Activated naive CD8-positive, alpha-beta T cell treated with anti-CD3 and anti-CD28 coated beads, Interleukin-2, amount 10 ng/mL, durations not matched to agents 7 days and 5 days (primary cell): ENCODE measurements at places on chromosomes 16 and 17.
A peak's percentile ranks its signal among the peaks of the same experiment; 100 is the strongest.

- no peak for DNase-seq
Observed at GRCh38 chr16:4180511-4180910, 61.4 kb downstream of the SRL start.

- peak; percentile 41 for DNase-seq
Observed at GRCh38 chr17:57946798-57947358, 8.3 kb downstream of the CUEDC1 start.

GRCh38 chr17:81135505-81136278 is 29.6 kb upstream of the PVALEF start:
- DNase-seq = no peak

DNA sequence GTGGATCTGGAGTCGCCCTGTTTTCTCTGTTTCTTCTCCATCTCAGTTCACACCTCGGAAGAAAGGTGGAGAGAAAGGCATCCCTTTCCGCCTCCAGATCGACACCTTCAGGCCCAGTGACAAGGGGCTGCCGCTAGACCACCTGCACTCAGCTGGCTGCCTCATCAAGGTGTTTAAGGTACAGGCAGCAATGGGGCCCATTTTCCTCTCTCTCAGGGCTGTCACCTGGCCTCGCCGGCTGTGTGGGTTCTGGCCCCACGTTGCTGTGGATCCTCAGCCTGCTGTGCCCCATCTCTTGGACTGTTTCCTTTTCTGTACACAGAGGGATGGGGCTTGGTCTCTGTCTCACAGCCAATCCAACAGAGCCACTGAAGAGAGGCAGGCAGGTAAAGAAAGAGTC is 17.4 kb upstream of the STAC2 start:
- DNase-seq = no peak

- DNase-seq = no peak
Observed at GRCh38 chr17:71234349-71234748, 886.5 kb upstream of the SOX9 start.

GRCh38 chr17:81966343-81967243 is 5.6 kb upstream of the NOTUM start:
- DNase-seq = no peak

- DNase-seq = no peak
Observed at GRCh38 chr17:12730931-12731521, 58.3 kb upstream of the ARHGAP44 start.

DNA sequence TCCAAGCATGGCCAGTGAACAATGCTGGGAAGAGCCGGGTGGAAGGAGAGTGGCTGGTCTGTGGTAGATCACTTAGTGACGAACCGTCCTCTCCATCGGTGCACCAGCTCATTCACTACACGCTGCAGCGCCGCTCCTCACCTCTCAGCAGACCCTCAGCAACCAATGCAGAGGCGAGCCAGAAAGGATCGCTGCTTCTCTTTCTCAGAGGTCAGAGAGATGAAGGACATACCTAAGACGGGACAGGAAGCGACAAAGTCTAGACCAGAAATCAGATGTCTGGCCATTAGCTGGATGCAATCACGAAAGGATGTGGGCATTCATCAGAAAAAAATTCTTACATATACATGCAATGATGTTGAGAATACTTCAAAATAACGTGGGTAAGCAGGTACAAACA is 26.9 kb downstream of the NSMCE1 start:
- no peak for DNase-seq

DNA sequence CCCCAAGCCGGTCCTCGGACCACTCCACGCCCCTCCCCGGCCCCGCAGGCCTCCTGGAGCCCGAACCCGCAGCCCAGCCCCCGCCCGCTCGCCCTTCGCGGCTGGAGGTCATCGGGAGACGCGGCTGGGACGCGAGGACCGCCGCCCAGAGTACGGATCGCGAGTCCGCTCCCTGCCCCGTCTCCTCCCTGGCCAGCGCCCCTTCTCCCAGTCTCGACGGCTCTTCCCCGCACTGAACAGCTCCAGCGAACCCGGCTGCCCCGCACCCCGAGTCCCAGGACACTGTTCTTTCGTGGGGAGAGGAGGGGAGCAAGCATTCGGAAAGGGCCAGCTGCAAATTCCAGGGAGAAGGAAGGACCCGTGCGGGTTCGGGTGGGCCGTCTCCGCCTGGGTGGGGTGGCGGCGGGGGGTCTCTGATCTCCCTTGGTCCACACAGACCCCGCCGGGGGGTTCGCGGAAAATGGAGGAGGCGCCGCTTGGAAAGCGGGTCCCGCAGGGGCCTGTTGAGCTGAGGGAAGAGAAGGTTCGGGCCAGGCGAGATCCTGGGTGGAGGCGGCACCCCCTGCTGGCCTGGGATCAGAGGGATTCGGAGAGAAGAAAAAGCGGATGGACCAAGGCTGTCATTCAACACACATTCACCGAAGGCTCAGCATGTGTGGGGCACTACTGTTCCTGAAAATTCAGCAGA is 632 bp upstream of the RTN4RL1 start:
- DNase-seq = peak; percentile 59

DNA sequence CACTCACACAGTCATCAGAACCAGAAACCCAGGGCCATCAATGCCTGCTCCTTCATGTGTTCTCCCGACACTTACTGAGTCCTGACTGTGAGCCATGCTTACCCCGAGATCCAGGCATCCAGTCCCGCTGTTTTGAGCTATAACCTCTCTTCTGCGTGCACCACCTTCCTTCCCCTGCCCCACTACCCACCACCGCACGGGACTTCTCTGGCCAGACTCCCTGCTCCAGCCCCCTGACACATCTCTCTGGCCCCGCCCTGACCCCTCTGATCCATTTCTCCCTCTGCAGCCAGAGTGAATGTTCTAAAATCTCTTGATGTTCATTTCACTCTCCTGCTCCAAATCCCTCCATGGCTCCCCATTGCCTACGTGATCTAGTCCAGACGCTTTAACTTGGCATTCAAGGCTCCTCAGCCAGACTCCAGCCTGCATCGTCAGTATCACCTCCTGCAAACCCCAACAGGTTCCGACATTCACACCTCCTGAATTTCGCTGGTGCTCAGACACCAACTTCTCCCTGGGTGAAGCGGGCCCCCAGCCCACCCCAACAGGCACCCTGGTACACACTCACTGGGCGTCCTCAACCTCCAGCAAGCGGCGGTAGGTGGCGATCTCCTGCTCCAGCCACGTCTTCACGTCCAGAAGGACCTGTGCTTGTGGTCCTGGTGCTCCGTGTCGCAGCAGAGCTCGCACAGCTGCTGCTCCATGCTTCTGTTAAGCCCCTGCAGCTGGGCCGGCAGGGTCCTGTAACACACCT is 3.1 kb upstream of the KRT17 start:
- DNase-seq = no peak

GRCh38 chr16:61564716-61565115 is 471.5 kb downstream of the CDH8 start:
- no peak for DNase-seq

- no peak for DNase-seq
Observed at GRCh38 chr16:20910781-20911321, 10.3 kb downstream of the LYRM1 start.

GRCh38 chr16:5188318-5188988 is 90.9 kb upstream of the EEF2KMT start:
- DNase-seq = no peak

DNA sequence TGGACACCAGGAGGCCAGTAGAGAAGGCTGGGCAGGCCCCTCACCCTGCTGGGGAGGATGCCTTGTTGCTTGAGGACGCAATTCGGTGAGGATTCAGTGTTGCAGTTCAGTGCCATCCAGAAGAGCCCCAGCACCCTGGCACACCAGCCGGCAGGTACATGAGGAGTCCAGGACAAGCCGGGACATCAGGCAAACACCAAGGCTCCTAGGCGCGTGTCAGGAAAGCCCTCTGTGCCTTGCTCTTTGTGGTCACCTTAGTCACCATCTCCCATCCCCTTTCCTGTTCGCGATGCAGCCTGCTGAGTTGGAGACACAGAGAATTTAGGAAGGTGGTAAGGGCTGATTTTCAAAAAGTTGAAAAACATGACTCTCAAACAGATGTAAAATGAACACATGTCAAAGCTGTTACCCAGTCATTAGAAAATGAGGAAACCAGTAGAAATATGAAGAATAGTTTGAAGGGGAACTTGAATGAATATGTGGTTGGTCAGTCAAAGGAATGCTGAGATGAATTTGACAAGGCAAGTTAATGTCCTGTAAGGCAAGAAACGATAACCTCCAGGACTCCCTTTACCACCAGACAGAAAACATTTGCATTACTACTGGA is 2.3 kb upstream of the NCBP3 start:
- no peak for DNase-seq

- DNase-seq = no peak
Observed at GRCh38 chr17:38899421-38899820, 26.0 kb upstream of the LASP1NB start.

- DNase-seq = no peak
Observed at GRCh38 chr16:83095941-83096692, 469.3 kb downstream of the CDH13 start.

- DNase-seq = no peak
Observed at GRCh38 chr17:57577751-57578607, 167.1 kb downstream of the CCDC182 start.

DNA sequence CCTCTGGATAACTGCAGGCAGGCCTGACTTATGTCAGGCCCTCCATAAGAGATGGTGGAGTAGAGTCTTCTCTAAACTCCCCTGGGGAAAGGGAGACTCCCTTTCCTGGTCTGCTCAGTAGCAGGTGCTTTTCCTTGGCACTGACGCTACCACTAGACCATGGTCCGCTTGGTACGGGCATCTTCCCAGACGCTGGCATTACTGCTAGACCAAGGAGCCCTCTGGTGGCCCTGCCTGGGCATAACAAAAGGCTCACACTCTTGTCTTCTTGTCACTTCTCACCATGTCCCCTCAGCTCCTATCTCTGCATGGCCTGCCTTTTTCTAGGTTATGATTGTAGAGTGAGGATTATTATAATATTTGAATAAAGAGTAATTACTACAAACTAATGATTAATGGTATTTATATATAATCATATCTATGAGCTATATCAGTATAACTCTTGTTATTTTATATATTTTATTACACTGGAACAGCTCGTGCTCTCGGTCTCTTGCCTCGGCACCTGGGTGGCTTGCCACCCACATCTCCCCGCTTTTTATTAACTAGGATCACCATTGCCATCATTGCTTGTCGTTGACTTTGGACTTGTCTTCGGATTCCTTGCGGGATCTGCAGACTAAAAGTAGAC is 59.8 kb upstream of the ARL4D start:
- peak; percentile 61 for DNase-seq

DNA sequence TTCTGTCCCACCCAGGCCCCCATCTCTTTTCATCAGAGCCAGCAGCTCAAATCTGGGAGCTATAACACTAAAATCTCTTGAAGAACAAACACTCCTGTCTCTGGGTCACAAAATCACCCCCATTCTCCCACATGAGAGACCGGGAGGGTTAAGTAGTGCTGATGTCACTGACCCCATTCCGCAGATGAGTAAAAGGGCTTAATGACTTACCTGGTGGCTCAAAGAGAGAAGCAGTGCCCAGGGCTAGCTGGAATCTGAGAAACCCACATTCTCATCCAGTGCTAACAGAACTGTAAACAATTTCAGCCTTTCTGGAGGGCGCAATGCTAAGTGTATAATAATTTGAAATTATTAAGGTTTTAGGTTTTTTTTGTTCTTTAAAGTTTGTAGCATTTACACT is 26.3 kb upstream of the LHX1 start:
- DNase-seq = no peak

- DNase-seq = peak; percentile 53
Observed at GRCh38 chr17:75345514-75346167, 56.4 kb upstream of the SLC25A19 start.

GRCh38 chr17:65194670-65195334 is 57.6 kb downstream of the RGS9 start:
- no peak for DNase-seq

GRCh38 chr17:60857556-60858080 is 180.0 kb downstream of the BCAS3 start:
- no peak for DNase-seq

GRCh38 chr17:78524870-78525510 is 52.2 kb downstream of the DNAH17 start:
- no peak for DNase-seq

DNA sequence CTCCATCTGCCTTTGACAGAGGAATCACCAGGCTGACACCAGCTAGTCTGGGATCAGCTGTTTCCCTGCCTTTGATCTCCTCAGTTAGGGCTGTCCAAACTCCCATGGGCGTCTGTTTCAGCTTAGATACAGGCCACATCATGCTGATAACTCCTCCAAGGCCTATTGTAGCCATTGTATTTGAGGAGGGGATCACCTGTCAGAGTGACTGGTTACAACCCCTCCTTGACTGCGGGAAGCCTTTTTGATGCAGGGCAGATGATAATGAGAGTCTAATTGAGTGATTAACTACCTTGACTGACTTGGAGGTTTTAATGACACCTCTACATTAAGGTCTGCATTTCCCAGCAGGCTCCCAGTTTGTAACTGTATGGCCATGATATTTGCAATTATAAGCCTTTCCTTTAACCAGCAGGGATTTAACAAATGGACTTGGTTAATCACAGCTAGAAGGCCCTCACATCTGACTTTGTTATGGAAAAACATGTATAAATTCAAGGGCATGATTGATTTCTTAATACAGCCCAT is 863.5 kb downstream of the KCNJ2 start:
- no peak for DNase-seq

GRCh38 chr17:65446838-65447526 is 114.5 kb downstream of the AXIN2 start:
- no peak for DNase-seq

DNA sequence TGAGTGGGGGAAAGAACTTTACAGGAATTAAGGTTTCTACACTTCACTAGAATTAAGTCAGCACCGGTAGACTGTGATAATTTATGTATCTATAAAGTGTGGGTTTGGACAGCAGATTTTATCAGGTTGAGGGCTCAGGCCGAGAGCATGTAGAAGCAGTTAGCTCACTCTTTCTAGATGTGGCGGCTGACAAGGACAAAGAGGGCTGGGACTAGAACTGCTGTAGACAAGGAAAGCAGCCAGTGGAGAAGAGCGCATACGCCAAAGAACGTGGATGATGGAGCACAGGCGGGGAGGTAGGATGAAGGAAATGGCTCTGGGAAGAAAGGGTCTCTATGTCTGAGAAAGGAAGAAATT is 504 bp upstream of the GOSR1 start:
- DNase-seq = no peak

GRCh38 chr16:16096858-16097213 is 126.5 kb downstream of the ABCC6 start:
- no peak for DNase-seq

GRCh38 chr17:69424287-69425041 is 10.0 kb downstream of the MAP2K6 start:
- DNase-seq = no peak

- no peak for DNase-seq
Observed at GRCh38 chr16:50002190-50002589, 22.8 kb upstream of the CNEP1R1 start.
